Progenitor cell of endocrine pancreas (in vitro differentiated cells): ENCODE measurements at places on chromosomes 12 and 14.
A peak's percentile ranks its signal among the peaks of the same experiment; 100 is the strongest.

GRCh38 chr12:67042697-67043131 is 226.4 kb upstream of the CAND1 start:
- no peak overlapping the region for H3K27ac ChIP-seq
- H3K36me3 ChIP-seq = no peaks in the 10 kb centered on the region
- H3K4me3 ChIP-seq = no peak overlapping the region
- peaks cover 19% of the 10 kb centered on the region for H3K4me1 ChIP-seq
- DNase-seq = no peak

DNA sequence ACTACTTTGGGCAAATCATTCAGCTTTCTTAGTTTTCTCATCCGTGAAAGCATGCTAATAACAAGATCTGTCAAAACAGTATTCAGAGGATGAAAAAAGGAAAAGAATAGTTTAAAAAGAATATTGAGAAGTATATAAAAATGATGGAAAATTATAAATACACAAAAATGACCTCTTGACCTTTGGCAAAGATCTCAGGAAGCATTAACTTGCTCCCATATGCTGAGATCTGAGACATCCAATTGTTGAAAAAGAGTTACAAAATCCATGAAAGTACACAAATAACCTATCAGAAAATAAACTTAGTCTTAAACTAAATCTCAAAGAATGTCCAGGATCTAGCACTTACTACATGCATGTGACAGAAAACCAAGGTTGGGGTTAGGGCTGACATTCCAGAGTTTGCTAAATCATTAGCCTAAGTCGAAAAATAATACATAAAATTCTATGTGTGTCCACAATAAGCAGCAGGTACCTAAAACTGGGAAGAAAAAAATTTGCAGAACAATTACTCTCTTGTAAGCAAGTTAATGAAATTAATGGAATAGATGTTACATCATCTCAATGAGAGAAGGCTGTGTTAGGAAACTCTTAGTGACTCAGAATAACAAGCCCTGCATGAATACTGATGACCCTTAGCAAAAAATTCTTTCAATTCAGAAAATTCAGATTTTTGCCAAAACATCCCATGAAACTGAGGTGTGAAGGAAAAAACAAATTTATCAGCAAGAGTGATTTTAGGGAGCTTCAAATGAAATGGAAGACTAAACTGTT is 3.4 kb downstream of the PAH start:
- H3K27ac ChIP-seq = no peak overlapping the region
- DNase-seq = no peak
- no peak overlapping the region for H3K4me3 ChIP-seq
- H3K4me1 ChIP-seq = peaks cover 10% of the 10 kb centered on the region
- H3K27me3 ChIP-seq = peaks cover 18% of the 10 kb centered on the region

DNA sequence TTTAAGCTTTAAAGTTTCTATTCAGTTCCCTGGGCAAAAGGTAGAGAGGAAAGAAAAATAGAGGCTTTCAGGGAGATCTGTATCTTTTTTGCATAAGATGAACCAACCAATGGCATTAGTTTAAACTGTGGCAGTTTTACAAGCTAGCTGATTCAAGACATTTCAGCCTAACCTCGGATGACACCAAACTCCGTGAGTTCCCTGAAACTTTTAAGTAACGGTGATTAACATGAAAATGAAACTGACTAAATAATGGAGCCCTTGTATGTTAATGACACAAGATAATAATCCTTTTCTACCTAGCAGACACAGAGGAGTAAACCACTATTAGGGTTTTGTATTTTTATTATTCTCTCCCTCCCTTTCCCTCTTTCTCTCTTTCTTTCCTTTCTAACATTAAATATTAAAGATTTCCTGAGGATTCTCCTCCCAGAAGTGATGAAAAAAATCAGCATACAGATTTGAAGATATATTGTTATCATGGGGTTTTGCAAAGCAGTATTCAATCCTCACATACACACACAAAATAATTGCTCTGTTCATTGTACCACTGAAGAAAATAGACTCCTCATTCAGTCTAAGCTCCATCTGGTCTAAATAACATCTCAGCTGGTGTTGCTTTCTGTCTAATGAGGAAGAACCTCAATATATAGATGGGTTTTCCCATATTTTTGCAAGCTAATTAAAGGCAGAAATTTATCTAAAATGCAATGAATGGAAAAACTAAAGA is 483.8 kb downstream of the NOVA1 start:
- no peaks in the 10 kb centered on the region for H3K27me3 ChIP-seq
- no peaks in the 10 kb centered on the region for H3K4me1 ChIP-seq
- DNase-seq = no peak
- H3K36me3 ChIP-seq = no peaks in the 10 kb centered on the region
- no peak overlapping the region for H3K27ac ChIP-seq
- no peak overlapping the region for H3K4me3 ChIP-seq

- peaks cover 31% of the 10 kb centered on the region for H3K27me3 ChIP-seq
- peak within 1 kb of the TSS; percentile 89 for H3K27ac ChIP-seq
Observed at GRCh38 chr12:27332714-27333402, at the start of gene BMAL2. Gene BMAL2, plus strand, starts transcription at chr12:27332836. Its CDS starts 237 bp downstream, at chr12:27333073.

DNA sequence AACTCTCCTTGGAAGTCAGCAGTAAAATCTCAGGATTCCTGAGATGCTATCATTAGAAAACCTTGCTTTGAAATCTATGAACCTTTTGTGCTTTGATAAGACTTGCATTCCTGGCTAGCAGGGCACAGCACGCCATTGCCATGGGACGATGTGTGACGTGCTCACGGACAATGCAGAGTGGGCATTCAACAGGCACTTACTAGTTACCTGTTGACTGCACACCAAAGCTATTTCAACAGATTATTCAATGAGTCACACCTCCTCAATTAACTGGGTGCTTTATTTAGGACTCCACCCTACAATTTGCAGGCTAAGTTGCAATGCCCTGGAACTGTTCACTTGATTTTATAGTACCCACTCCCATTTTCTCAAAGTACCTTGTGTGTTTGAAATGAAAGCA is 11.3 kb downstream of the NOS1 start:
- no peak overlapping the region for H3K4me3 ChIP-seq
- no peak for DNase-seq
- H3K36me3 ChIP-seq = no peaks in the 10 kb centered on the region
- H3K27ac ChIP-seq = no peak overlapping the region
- H3K4me1 ChIP-seq = no peaks in the 10 kb centered on the region

GRCh38 chr12:3651585-3652424 is 101.1 kb downstream of the CRACR2A start:
- H3K27me3 ChIP-seq = peaks cover 22% of the 10 kb centered on the region
- H3K4me1 ChIP-seq = peaks cover 4% of the 10 kb centered on the region
- DNase-seq = no peak
- H3K4me3 ChIP-seq = no peak overlapping the region
- no peak overlapping the region for H3K27ac ChIP-seq
- no peaks in the 10 kb centered on the region for H3K36me3 ChIP-seq

DNA sequence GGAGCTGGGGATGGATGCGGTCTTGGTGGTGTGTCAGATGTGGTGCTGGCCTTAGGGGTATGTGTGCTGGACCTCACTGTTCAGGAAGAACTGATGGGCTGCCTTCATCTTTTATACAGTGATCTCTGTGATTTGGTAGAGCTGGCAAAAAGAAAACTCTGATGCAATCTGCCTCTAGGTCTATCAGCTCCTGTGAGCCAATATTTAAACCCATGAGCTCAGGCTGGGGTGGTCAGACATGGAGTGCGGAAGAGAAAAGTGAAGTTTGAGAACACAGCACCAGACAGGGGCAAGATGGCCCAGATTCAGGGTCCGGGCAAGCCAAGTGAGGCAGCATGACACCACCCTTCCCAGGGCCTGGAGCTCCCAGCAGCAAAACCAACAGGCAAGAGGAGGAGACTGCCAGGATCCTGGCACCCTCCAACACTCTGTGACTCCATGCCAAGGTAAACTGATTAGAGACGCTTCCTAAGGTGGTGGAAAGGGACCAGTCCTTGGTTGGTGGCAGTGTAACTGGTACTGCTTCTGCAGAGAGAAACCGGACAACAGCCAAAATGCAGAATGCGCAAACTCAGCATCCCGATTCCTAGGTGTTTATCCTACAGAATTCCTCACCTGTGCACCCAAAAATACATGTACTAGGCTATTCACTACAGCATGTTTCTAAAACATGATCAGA is 82.3 kb downstream of the CHGA start:
- no peak overlapping the region for H3K27ac ChIP-seq
- DNase-seq = no peak
- H3K4me3 ChIP-seq = no peak overlapping the region
- H3K4me1 ChIP-seq = peaks cover 8% of the 10 kb centered on the region
- H3K27me3 ChIP-seq = no peaks in the 10 kb centered on the region
- no peaks in the 10 kb centered on the region for H3K36me3 ChIP-seq

DNA sequence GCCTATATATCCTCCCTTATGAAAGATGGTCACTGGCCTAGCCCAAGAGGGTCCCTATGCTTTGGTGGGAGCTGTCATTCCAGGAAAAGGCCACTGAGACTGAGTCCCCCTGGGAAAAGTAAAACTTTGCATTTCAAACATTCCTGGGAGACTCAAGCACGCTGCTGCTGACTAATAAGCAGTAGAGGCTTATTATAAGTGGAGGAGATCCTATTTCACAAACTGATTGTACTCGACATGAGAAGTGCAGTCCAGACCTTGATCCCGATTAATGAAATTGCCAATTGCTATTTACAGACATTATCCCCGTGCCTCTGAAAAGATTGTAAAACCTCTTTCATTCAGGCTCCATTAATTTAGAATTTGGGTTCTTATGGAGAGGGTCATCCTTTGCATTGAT is 96.6 kb downstream of the EMP1 start:
- H3K4me3 ChIP-seq = no peak overlapping the region
- peaks cover 9% of the 10 kb centered on the region for H3K27me3 ChIP-seq
- DNase-seq = no peak
- H3K27ac ChIP-seq = no peak overlapping the region
- H3K4me1 ChIP-seq = peaks cover 2% of the 10 kb centered on the region

DNA sequence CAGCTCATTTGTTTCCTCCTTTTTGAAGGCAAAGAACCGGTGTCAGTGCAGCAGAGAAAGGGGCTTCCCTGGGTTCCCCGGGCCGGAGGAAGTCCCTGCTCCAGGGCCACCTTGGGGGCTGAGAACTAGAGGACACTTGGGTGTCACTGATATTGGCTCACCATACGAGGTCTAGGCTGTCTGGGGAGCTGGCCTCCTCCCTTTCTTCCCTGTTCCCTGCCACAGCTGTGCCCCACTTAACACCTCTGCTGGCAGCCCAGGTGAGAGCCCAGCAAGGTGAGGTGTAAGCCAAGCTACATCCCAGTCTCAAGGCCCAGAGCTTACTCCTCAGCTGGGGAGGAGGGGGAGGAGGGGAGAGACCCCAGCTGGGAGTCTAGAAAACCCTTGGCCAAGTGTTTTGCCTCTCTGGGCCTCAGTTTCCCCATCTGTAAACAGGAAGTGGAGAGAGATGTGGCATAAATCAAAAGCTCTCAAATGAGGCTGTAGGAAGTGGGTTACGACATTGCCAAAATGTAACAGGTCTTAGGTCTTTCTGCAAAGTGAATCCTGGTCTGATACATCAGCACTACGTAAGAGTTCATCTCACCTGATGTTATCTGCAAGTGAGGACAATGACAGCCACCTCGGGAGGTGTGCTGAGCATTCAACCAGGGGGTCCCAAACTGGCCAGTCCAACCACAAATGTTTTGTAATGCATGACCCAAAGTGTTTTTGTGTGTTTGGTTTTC is 25.5 kb downstream of the RASAL1 start:
- H3K27ac ChIP-seq = no peak overlapping the region
- H3K36me3 ChIP-seq = no peaks in the 10 kb centered on the region
- H3K4me1 ChIP-seq = no peaks in the 10 kb centered on the region
- H3K27me3 ChIP-seq = peaks cover 54% of the 10 kb centered on the region
